Gastroesophageal sphincter (tissue), 4 donors: ENCODE measurements at places on chromosomes 12 and 14. TPM values are rescaled to one million over a fixed set of nuclear protein-coding genes. Genes with fewer than 3 reads are reported as not detected.

DNA sequence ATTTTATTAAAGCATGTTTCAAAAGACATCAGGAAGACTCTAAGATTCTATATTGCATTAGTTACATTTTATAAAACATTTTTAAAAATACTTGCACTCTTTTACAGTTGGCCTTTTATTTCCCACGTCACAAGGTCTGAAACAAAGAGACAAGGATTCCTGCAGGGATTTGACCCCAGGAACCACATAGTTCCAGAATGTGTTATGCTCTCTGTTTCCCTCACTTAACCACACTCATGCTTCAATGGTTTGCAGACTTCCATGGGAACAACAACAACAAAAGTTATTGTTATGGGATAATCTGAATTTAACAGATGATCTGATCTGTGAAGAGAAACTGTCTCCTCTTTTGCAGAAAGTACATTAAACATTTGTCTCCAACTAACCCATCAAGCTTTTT lies 104.3 kb upstream of the PPFIA2 start:
- no peak overlapping the region for H3K4me3 ChIP-seq
- H3K27me3 ChIP-seq = no peaks in the 10 kb centered on the region
- no peaks in the 10 kb centered on the region for H3K36me3 ChIP-seq
- ATAC-seq = no peak

Gene USP44
- 5.9 TPM for total RNA-seq

DNA sequence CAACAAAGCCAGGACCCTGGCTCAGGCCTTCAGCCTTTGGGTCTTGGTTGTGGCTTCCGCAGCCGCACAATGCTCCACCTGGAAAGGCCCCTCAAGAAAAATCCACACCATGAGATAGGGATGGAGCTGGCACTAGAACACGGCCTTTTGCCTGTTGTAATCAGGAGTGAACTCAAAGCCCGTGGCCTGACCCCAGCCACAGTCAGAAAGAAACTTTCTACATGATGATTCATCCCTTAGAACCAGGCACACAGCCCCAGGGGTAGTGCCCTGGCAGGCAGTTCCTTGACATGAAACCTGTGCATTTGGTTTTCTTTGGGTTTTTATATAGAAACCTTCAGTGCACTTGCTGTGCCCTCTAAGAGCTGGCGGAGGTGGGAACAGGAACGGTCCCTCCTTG lies 5.1 kb downstream of the CLMN start:
- no peaks in the 10 kb centered on the region for H3K36me3 ChIP-seq
- peak overlapping the region; percentile 62 for H3K27ac ChIP-seq
- ATAC-seq = no peak
- H3K27me3 ChIP-seq = no peaks in the 10 kb centered on the region

DNA sequence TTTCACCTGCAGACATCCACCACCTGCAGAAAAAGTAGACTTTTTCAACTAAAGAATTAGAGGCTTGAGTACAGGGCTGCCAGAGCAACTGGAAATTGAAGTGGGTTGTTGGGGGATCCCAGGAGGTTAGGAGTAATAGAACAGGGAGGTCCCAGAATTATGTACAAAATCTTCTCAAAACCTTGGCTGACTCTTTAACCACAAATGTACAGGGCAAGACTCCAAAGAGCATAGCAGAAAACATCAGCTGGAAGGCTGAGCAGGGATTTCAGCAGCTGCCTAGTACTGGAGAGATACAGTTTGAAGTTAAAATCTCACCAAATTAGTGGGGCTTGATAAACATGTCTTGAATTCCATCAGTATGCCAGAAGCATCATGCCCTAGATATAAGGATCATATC lies 191.6 kb downstream of the CRADD start:
- H3K27ac ChIP-seq = no peak overlapping the region
- no peak for ATAC-seq
- no peaks in the 10 kb centered on the region for H3K4me1 ChIP-seq
- no peaks in the 10 kb centered on the region for H3K36me3 ChIP-seq
- no peaks in the 10 kb centered on the region for H3K27me3 ChIP-seq

DNA sequence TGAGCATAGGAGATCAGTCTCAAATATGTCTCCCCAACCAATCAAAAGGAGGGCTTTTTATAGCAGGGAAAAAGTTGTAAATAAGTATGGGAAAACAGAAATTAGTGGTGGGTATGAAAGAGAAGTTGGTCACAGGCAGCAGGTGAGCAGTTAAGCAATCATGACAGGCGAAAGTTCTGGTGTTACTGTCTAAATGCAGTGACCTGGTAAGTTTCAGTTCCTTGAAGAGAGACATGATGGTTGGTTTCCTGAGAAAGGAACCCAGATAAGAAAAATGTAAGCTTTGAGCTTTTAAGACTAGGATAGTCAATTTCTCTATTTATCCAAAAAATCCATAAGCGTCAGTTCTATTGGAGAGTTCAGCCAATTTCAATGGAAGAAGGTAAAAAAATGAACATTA lies 466.2 kb upstream of the FLRT2 start:
- ATAC-seq = no peak
- H3K27ac ChIP-seq = no peak overlapping the region
- no peak overlapping the region for H3K4me3 ChIP-seq
- H3K27me3 ChIP-seq = no peaks in the 10 kb centered on the region
- no peaks in the 10 kb centered on the region for H3K36me3 ChIP-seq

Gene OR9K2
- total RNA-seq = not detected

DNA sequence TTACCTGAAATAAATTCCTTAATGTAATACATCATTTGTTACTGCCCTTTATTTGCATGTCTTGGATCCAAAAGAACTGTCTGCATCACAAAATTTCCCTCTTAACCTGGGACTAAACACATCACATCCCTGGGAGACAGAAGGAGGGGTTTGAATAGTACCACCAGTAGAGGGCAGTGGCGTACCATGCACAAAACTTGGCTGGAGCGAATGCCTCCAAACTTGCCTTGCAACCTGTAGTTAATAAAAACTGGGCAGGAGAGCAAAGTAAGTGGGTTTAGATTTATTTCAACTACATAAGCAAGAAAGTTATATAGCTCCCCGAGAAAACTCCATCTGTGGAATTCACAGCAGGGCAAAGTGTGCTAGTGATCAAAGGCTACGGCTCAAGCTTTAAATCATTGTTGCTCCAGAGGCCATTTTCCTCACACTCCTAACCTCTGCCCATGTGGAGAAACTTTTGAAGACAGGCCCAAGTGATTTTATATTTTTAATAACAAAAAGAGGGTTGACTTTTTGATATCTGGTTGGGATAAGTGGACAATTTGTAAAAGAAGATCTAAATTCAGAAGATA lies 1176.7 kb upstream of the SEL1L start:
- no peaks in the 10 kb centered on the region for H3K27me3 ChIP-seq
- H3K27ac ChIP-seq = no peak overlapping the region
- H3K36me3 ChIP-seq = no peaks in the 10 kb centered on the region
- ATAC-seq = no peak
- no peaks in the 10 kb centered on the region for H3K4me1 ChIP-seq
